Stimulated activated CD8-positive, alpha-beta memory T cell treated with anti-CD3 and anti-CD28 coated beads, Interleukin-4, amount 100 ng/mL, for 4 hours (primary cell): ENCODE measurements at places on chromosomes 3 and 15.

- no peak for DNase-seq
These were observed 256.3 kb downstream of the MCTP2 start for GRCh38 chr15:94487635-94488034.

GRCh38 chr15:57100136-57100539 lies 181.7 kb downstream of the TCF12 start:
- DNase-seq = no peak

- DNase-seq = no peak
These were observed 3.7 kb upstream of the SLCO2A1 start for GRCh38 chr3:134033315-134033996.

GRCh38 chr3:144187531-144188210 lies 216.0 kb downstream of the DIPK2A start:
- DNase-seq = no peak

GRCh38 chr15:29568840-29569532 lies 253.3 kb downstream of the TJP1 start:
- no peak for DNase-seq

DNA sequence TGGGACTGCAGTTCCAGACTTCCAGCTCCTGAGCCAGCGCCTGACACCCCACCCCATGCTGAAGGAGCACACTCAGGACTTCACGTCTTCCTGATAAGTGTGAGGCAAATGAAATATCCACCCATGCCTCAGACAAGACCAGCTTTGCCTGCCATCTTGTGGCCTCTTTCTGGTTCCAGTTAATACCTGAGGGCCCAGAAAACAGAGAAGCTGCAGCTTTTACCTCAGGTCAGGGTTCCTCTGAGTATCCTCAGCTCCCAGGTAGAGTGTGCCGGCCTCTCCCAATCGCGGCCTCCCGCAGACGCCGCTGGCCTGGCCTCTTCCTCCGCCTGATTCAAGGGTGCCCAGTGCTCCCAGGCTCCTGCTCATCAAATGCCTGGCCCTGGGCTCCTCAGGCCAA lies 5.1 kb upstream of the KLHL6 start:
- DNase-seq = no peak

GRCh38 chr3:4693620-4694019 lies 200.5 kb downstream of the ITPR1 start:
- DNase-seq = no peak

DNA sequence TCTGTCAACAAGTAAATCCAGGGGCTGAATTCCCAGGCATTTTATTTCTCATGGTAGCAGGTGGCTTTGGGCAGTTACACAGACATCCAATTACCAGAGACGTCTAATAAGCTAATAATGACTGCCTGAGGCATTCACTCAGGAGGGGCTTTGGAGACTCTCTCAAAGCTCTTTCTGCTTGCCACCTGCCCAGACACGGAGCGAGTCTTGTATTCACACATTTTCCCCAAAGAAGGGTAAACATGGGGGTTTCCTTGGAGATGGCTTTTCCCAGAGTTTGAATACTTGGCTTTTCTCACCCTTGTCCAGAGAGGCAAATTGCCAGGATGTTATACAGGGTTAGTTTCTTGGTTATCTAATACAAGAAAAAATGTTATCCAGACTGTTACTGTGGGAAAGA lies 132.6 kb downstream of the DIPK2A start:
- DNase-seq = no peak

DNA sequence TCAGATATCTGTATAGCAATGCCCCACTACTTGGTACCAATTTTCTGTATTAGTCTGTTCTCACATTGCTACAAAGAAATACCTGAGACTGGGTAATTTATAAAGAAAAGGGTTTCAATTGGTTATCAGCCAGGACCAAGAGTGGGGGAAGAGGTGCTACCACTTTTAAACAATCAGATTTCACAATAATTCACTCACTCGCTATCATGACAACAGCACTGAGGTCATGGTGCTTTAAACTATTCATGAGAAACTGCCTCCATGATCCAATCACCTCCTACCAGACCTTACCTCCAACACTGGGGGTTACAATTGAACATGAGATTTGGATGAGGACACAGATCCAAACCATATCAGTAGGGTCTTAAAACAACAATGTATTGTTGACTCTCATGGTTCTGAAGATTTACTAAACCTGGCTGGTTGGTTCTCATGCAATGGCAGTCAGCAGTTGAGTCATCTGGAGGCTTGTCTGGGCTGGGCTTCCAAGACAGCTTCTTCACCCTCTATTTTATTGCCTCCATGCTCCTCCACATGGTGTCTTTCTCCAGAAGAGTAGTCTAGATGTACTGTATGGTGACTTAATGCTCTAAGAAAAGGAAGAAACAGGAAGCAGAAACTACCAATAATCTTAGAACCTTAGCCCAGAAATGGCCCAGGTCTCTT lies 21.2 kb upstream of the TM4SF4 start:
- DNase-seq = no peak

- no peak for DNase-seq
These were observed 5.0 kb upstream of the SGO1 start for GRCh38 chr3:20190991-20191390.

DNA sequence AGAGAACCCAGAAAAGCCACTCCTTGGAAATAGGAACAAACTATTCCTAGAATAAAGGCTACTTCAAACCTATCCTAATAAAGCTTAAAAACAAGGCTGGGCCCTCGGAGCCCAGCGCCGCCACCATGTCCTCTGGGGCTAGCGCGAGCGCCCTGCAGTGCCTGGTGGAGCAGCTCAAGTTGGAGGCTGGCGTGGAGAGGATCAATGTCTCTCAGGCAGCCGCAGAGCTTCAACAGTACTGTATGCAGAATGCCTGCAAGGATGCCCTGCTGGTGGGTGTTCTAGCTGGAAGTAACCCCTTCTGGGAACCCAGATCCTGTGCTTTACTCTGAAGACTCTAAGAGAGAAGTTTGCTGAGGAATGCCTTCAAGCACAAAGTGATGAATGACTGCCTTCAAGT lies 63.2 kb downstream of the ADAM10 start:
- no peak for DNase-seq

- no peak for DNase-seq
These were observed 58.1 kb upstream of the POMGNT2 start for GRCh38 chr3:43163895-43164493.

DNA sequence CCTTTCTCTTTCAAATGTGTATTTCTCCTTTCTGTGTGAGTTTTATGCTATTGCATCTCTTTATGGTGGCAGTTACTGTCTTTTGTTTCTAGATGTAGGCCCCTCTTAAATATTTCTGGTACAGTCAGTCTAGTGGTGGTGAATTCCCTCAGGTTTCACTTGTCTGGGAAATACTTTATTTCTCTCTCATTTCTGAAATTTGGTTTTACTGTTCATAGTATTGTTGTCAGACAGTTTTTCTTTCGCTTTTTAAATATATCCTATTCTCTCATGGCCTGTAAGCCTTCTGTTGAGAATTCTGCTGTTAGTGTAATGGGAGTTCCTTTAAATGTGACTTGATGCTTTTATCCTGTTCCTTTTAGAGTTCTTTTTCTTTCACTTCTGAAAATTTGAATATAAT lies 874.0 kb downstream of the PLOD2 start:
- no peak for DNase-seq

DNA sequence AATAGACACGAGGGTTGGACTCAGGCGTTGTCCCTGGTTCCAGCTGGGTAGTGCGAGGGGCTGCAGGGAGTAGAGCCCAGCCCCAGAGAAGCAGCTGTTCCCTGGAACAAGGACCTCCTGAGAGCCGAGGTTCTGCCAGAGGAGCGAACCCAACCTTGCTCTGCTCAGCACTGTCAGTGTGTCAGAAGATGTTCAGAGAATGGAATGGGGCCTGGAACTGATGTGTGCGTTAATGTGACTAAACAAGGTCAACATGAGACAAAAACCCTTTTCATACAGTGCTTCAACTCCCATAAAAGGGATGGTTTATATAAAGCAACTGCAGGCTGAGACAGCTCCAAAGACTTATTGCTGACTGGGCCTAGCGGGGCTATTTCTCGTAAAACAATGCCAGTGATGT lies 35.5 kb upstream of the HACD2 start:
- DNase-seq = no peak

GRCh38 chr3:125031544-125031943 lies 24.3 kb downstream of the HEG1 start:
- no peak for DNase-seq

DNA sequence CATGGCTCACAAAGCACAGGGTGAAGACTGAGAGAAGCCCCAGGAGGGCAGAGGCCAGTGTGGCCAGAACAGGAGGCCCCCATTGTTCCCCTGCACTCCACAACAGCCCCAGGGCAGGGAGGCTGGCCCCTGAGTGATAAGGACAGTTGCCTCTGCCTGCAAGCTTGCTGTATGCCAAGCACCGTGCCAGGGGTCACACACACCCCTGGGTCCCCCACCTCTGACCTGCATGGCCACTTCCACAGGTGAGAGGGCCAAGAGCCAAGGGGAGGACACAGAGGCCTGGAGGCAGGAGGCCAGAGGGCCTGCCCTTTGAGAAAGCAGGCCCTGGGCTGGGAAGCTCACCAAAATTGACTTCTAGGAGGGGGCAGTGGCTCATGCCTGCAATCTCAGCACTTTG lies 23.7 kb downstream of the ATRIP start:
- DNase-seq = no peak

DNA sequence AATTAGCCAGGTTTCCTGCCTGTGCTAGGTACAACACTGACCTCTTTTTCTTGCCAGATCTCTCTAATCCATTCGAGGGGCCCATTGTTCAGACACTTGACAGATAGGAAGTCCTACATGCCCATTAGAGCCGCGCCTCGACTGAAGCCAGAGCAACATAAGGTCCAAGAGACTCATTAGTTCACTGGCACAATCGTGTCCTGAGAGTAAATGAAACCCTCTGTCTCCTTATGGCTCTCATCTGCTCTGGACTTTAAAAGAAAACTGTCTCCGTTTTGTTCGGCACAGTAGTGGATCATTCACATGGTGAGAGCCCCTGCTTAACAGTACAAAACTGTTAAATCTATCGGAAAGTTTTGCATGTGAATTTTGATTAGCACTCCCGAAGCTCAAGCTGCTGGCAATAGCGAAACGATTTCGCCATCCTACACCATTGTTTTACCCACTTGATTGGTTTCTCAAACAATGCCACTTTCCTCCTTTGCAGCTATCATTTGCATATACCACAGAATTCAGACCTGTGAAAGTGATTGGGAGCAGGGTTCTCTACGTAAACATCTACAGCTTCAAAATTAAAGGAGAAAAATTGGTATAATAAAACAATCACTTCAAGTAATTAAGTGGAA lies 19.0 kb upstream of the C15orf61 start:
- no peak for DNase-seq

GRCh38 chr3:23263796-23264195 lies 60.7 kb downstream of the UBE2E2 start:
- no peak for DNase-seq

- DNase-seq = no peak
These were observed 431.4 kb downstream of the PDCD6IP start for GRCh38 chr3:34229876-34230275.

GRCh38 chr3:124552224-124552623 lies 178.0 kb upstream of the UMPS start:
- DNase-seq = no peak

- DNase-seq = no peak
These were observed 44.1 kb upstream of the ARL6 start for GRCh38 chr3:97720417-97720816.

GRCh38 chr3:56954125-56954524 lies 106.3 kb upstream of the SPATA12 start:
- DNase-seq = no peak

DNA sequence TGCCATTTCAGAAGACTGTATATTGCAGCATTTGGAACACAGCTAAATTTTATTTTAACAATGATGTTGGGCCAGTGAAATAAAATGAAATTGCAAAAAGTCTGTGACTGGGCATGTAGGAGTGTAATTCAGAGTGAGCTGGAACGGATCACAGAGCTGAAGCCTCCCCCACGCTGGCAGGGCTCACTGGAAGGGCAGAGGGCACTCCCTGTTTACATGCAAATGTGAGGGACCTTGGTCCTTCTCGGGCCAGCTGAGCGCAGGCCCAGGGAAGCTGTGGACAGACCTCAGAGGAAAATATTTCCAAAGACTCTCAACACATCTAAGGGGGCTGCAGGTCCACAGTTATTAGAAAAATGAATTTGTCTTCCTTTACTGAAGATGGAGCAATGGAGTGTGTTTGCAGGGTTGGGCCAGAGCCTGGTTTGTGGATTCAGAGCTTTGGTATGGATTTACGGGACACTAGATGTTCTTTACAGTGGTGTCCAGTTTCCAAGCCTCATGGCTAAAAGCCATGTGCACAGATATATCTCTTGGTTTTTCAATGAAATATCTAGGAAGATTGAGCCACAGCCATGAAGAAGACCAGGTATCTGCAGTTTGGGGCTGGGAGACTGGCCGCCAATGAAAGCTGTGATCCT lies 32.0 kb downstream of the TRPM1 start:
- DNase-seq = no peak

GRCh38 chr3:126354776-126355175 lies 2.4 kb downstream of the KLF15 start:
- no peak for DNase-seq

GRCh38 chr3:177481329-177481728 lies 284.0 kb upstream of the TBL1XR1 start:
- DNase-seq = no peak

DNA sequence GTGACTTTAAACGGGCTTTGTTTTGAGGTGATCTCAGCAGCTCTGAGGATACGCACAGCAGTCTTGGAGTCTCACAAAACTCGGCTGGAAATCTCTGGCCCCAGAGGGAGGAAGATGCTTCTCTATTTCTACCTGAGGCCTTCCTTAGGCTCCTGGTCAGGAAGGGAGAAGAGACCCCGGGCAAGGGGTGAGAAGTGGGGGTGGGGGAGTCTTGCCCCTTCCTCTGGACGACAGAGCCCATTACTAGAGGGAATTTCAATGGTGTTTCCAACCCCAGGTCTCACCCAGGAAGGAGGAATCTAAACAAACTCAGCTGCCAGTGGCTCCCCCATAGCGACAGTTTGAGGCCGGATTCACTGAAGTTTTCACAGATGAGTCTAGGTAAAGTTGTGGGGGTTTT lies 37.4 kb upstream of the PCSK6 start:
- DNase-seq = no peak

DNA sequence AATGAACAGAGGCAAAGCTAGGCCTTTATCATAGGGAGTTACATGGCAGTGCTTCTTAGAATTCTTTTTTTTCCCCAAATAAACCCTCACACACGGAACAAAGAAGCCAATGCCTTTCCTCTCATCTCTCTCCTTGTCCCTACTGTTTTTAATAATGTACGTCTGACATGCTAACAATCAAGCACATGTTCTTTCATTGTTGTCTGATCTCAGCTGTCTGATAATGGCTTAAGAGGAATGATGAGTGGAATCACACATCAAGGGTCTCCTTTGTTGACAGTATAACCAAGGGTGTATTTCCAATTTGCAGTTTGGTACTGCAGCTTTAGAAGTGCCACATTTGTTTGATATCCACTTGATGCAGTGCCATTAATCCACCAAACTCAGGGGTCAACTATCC lies 34.8 kb upstream of the EPHA3 start:
- no peak for DNase-seq

DNA sequence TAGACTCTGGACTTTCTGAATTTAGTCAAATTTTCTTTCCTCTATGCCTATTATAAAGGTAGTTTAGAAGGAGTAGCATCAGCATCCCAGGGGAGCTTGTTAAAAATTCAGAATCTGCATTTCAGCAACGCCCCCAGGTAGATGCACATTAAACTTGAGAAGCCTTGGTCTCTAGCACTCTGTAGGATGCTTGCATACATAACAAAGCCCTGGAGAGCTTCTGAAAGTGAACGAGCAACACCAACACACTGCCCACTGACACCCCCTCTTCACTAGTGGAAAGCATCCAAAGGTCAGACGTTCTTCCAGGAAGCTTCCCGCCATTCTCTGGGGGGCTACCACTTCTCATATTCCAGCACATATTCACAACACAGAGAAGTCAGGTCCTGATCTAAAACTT lies 6.5 kb downstream of the PRICKLE2 start:
- DNase-seq = no peak
